IMR-90 (cell line): ENCODE measurements at places on chromosomes 2 and 18. TPM values are rescaled to one million over a fixed set of nuclear protein-coding genes. Genes with fewer than 3 reads are reported as not detected.

FEV gene
- not detected in 2 replicates for total RNA-seq

CLHC1 gene
- 2.3 and 4.7 TPM in 2 replicates for total RNA-seq

GCC2 gene
- total RNA-seq: 8.6 and 16.7 TPM in 2 replicates

GPR155 gene
- total RNA-seq: 3.4 and 4.4 TPM in 2 replicates

FAM237A gene
- total RNA-seq: not detected in 2 replicates

DSG1 gene
- total RNA-seq: not detected in 2 replicates

ESPNL gene
- total RNA-seq: 1.4 and 2.0 TPM in 2 replicates

CDH20 gene
- not detected in 2 replicates for total RNA-seq

CSRNP3 gene
- 0.56 and 0.72 TPM in 2 replicates for total RNA-seq

COPS8 gene
- total RNA-seq: 47.0 and 61.4 TPM in 2 replicates
